Hematopoietic multipotent progenitor cell (in vitro differentiated cells): ENCODE measurements at places on chromosomes 1 and 21.

DNA sequence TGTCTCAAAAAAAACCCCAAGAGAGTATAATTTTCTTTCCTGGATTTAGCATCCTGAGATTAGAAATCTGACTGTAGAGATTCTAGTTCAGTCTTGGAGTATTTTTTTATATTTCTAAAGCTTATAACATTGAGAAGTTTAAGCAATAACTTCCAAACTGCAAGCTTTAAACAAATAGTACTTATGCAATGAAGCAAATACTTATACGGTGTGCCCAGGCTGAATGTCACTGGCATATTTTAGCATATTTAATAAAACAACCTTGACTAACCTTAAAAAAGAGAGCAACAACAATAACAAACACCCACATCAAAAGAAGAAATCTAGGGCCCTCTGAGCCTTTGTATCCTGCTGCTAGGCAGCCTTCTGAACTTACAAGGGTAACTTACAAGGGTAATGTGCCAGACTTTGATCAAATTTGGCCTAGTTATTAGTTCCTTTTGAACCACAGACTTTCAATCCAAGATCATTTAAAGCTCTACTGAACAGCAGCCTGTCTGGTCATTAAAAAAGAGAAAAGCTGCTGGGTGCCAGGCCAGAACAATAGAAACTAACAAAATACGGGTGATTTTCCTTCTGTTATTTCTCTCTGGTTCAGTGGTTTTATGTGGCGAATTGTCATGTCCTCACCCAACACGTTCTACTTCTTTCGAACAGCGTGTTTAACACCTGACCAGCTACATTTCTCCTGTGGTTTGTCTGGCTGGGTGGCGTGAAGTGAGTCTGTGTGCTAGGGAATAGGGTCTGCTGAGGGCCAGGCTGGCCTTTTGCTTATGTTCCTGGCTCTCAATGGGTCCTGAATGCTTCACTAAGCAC lies 16.2 kb downstream of the MTOR start:
- no peak for DNase-seq

GRCh38 chr1:193438771-193439170 lies 252.4 kb upstream of the B3GALT2 start:
- DNase-seq: no peak

GRCh38 chr1:998995-999724 lies 737 bp downstream of the HES4 start:
- DNase-seq: no peak

GRCh38 chr1:93025572-93025971 lies 53.5 kb upstream of the MTF2 start:
- no peak for DNase-seq

- peak; percentile 40 for DNase-seq
Observed at GRCh38 chr1:169466259-169467230, 19.2 kb downstream of the SLC19A2 start.
